SHP77 (cell line): ENCODE measurements at places on chromosomes 1 and 21.

- DNase-seq, result no peak
Measured at GRCh38 chr1:2554621-2555387, 1.4 kb upstream of the TNFRSF14 start.

DNA sequence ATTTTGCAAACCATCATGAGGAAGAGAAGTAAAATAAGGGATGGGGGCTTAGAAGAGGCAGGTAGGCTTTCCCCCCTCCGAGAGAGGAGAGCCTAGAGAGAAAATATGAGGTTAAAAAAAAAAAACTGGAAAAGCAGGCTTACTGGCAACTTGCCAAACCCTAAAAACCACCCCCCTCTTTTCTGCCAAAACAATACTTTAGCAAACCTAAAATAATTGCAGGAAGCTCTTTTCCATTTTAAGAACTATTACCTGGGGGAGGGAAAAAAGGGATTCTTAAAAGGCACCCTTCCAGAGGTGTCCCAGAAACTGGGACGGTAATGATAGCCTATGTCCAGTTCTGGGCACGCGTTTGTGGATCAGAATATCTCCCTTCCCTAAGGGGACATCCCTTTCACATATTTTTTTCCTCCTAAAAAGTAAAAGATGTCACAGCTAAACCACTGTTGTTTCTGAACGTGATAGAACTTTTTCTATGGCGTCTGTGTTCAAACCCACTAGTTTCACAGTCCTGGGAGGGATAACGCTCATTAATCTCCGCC is 1.1 kb upstream of the NFIA start:
- DNase-seq, result no peak

DNA sequence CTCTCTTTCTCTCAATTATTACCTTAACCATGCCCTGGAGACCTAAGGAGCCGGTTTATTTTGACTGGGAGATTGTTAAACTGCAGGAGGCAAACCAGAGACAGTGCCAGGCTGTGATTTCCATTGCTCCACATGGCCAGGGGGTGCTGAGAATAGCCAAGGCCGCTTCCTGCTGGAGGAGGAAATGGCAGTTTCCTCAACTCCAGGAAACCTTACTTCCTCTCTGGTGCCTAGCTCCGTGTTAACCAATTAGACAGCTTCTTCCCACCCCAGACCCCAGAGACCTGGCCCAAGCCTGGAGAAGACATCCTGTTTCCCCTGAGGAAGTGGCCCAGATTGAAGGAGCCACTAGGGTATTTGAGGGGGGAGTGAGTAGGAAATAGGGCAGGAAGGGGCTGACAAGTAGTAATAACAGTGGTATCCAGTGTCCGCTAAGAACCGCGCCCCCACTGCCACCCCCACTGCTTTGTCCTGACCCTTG is 161.2 kb downstream of the PLPP3 start:
- no peak for DNase-seq

- no peak for DNase-seq
Measured at GRCh38 chr1:206836111-206836510, 29.3 kb upstream of the IL20 start.
